Colonic mucosa (tissue), 4 donors: ENCODE measurements at places on chromosomes 2 and 18. TPM values are rescaled to one million over a fixed set of nuclear protein-coding genes. Genes with fewer than 3 reads are reported as not detected.

GRCh38 chr2:240819858-240820606 lies at the start of gene KIF1A:
Gene KIF1A (minus strand): TSS chr2:240820219. CDS start chr2:240797752, 22,467 bp downstream.
- DNase-seq = no peak

GRCh38 chr2:118148809-118149208 lies 60.5 kb downstream of the INSIG2 start:
- DNase-seq = no peak

DNA sequence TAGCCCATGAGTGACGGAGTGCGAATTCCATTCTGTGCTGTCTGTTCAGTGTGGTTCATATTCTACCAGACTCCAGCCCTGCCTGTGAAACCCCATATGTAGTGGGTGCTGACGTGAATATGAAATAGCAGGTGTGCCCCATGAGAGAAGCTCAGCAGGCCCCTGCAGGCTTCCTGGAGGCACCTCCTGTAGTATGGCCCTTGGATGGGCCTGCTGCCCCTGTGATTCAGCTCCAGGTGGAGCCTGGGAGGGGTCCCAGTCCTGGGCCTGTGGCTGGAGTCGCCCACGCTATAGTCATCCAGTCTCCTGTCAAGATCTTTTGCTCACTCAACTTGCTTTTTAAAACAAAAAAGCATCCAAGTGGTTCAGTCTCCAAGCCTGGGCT lies 125.5 kb downstream of the GLI2 start:
- no peak for DNase-seq

- DNase-seq = no peak
Measured at GRCh38 chr2:27390822-27391679, 10.5 kb upstream of the ZNF513 start.

- no peak for DNase-seq
Measured at GRCh38 chr18:56487801-56488200, 150.6 kb downstream of the TXNL1 start.

GRCh38 chr2:215793747-215794595 lies 219.4 kb downstream of the MREG start:
- DNase-seq = peak; percentile 44

DNA sequence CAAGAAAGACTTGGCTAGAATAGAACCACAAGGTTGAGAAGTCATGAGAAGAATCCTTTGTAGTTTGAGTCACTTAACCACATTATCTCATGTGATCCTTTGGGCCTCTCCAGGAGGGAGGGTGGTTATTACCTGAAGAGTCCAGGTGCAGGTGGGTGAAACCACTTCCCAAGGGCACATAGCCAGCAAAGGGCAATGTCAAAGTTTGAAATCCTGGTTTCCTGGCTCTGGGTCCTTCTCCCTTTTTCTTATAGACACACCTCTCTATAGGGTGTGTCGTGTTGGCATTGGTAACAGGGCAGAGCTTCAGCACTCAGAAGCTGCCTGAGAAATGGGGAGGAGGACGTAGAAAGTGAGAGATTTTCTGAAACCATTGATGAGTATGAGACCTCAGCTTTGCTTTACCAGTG lies 137.9 kb downstream of the MGAT5 start:
- peak; percentile 85 for DNase-seq

- no peak for DNase-seq
Measured at GRCh38 chr18:62812242-62812641, 96.9 kb downstream of the PHLPP1 start.

The POTEF gene
- not detected for total RNA-seq

The STARD6 gene
- not detected for total RNA-seq

The METTL21A gene
- total RNA-seq = 20.3 TPM
